SK-N-DZ (cell line): ENCODE measurements at places on chromosomes 12 and 14.

DNA sequence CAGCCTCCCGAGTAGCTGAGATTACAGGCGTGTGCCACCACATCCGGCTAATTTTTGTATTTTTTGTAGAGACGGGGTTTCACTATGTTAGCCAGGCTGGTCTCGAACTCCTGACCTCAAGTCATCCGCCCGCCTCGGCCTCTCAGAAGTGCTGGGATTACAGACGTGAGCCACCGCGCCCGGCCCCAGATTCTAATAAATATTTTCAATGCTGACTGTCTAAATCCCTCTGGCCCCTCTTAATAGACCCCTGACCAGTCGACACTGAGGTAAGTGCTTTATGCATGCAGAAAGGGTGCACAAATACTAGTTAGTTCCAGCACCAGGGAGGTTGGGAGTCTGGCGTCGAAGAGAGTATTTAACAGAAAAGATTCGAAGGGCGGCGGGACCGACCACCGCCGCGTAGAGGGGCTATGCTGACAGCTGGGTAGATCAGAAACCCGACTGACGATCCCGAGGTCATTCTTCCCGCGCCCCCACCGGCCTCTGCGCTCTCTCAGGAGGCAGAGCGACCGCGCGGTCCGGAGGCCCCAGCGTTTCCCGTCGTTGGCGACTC is 1.1 kb upstream of the SPATS2 start:
- DNase-seq: no peak

- DNase-seq: no peak
These were observed 96.7 kb upstream of the PPP4R3A start for GRCh38 chr14:91606851-91607250.

DNA sequence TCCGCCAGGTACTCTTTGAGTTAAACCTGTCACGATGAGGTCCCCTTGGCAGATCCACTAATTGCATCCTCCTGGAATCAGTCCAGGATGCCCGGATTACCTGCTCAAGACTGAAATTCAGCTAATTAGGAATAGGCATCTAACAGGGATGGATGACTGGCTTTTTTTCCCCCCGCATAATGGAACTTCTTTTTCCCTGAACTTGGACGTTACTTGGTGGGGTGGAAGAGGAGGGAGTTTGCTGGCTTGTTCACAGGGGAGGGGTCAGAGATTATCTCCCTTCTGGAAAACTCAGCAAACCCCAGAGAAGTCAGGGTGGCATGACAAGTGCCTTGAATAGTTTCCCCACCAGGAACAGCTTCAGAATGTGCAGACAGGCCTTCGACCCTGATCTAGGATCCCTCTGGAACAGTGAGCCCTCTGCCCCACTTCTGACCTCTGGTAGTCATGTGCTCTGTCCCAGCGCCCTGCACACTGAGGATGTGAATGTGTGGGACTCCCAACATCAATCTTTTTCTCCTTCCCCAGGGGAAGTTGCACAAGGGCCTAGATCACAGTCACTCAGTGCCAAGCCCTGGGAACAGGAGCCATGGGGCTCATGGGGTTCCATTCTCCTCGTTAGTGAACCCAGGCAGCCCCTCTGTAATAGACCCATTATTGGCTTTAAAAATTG is 142.5 kb downstream of the SMOC1 start:
- no peak for DNase-seq

GRCh38 chr12:50545786-50546185 is 41.0 kb downstream of the DIP2B start:
- no peak for DNase-seq

GRCh38 chr12:48788854-48789775 is at the start of gene ADCY6:
ADCY6 (minus strand) TSS chr12:48789089; CDS start chr12:48783434, 5,655 bp downstream.
- DNase-seq: peak; percentile 70
